Iris pigment epithelial cell (primary cell): ENCODE measurements at places on chromosomes 7 and 10.

DNA sequence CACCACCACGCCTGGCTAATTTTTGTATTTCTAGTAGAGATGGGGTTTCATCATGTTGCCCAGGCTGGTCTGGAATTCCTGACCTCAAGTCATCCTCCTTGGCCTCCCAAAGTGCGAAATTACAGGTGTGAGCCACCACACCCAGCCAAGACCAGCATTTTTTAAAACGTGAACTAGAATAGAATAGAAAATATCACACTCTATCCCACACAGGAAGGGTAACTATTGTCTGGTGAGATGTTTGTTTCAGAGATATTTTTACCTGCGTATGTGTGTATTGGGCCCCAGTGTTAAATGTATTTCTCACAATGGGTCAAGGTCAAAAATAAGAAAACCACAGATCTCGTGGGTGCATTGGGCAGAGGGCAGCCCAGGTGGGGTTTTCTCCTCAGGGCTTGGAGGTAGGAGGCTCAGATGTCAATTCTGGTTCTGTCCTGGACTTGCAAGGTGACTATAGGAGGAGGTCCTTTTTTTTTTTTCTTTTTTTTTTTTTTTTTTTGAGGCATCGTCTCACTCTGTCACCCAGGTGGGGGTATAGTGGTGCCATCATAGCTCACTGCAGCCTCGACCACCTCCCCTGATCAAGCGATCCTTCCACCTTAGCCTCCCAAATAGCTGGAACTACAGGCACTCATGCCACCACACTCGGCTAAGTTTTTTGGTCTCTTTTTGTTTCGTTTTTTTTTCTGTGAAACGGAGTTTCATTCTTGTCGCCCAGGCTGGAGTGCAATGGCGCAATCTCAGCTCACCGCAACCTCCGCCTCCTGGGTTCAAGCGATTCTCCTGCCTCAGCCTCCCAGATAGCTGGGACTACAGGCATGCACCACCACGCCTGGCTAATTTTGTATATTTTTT, 19.0 kb downstream of the SH2B2 start:
- DNase-seq, result no peak

DNA sequence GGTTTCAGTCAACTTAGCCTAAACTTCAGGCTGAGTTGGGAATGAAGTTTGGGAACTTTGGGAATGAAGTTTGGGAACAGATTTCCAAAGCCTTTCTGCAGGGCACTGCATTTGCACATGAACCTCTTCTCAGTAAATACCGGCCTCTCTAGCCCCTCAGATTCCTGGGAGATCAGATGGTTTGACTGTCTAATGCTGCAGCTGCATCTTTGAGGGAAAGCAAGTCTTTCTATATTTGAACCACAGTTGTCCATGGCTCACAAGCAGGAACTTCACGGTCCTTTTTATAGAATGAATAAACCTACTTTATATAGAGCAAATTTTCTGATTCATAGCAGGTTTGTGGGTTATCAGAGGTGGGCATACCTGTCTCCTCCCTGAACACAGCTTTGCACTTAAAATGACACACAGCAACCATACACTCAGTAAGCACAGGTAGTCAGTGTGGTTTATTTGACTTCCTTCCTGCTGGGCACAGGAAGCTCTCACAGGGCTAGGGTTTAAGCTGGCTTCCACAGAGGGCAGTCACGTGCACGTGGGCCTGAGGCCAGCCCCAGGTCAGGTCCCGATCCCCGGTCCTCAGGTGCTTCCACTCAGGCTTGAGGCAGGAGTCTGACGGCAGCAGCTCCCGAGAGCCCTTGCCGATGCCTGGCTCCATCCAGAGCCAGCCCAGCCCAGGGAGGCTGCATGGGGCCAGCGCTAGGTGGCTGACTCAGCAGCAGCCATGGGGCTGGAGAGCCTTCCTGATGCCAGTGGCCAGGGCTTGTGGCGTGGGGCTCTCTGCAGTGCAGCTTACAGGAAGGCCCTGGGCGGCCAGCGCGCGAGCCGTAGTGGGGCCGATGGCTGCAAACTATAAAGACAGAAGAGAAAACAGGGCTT, 12.8 kb upstream of the MMP21 start:
- no peak for DNase-seq

DNA sequence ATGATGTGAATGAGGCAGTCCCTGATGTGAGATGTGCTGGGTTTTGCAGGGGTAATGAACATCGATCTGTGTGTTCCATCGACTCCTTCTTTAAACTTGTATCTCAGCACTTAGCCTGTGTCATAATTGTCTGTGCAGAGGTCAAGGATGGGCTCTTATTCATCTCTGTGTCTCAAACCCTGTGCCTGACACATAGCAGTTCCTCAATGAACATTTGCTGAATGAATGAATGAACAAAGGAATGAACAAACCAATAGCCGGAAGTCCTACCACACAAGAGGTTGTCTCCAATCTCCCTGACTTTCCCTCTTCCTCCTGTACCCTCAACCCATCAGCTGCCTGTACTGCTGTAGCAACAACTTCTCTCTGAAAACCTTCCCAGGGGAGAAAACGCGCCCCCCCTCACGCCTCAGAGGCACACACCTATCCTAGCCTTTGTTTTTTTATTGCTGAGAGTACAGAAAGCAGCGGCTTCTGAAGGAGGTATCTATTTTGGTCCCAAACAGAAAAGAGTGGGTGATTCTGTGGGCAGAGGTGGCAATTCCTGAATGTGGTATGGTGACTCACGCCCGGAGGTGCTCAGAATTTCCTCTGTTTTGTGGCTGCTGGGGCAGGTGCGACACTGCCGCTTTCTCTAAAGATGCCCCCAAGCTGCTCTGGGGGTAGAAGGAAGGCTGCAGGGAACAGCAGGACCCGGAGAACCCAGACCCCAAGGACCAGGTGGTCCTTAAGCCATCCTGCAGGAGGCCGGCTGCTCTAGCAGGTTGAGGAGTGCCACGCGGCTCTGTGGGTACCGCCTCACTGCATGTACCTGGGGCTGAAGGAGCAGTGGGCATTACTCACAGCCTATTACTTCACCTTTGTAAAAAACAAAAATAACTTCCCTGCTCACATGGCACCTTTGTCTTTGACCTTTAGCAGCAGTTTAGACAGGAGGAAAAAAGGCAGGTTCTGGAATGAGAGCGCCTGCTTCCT, 9.6 kb downstream of the IL2RA start:
- DNase-seq, result no peak

GRCh38 chr7:132022188-132022587, 465.8 kb upstream of the PODXL start:
- DNase-seq, result no peak

GRCh38 chr10:86556933-86557649, 35.5 kb upstream of the WAPL start:
- DNase-seq, result no peak

DNA sequence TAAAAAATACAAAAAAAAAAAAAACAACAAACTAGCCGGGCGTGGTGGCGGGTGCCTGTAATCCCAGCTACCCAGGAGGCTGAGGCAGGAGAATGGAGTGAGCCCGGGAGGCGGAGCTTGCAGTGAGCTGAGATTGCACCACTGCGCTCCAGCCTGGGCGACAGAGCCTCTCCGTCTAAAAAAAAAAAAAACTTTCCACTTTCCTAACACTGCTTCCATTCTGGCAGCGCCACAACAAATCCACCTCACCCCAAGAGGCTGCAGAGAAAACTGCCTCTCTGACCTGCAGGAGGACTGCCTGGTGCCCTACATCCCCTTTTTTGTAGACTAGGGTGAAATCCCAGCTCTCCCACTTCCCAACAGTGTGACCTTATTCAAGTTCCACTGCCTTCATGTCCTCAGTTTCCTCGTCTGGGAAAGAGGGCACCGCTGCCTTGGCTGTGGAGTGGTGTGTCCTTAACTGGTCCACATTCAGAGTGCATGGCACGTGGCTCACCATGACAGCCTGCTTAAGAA, 2.6 kb upstream of the MBL2 start:
- no peak for DNase-seq

GRCh38 chr7:137160236-137160635, 183.3 kb downstream of the PTN start:
- DNase-seq, result peak; percentile 23

- no peak for DNase-seq
These were observed 19.4 kb downstream of the PFKFB3 start for GRCh38 chr10:6221971-6222751.

DNA sequence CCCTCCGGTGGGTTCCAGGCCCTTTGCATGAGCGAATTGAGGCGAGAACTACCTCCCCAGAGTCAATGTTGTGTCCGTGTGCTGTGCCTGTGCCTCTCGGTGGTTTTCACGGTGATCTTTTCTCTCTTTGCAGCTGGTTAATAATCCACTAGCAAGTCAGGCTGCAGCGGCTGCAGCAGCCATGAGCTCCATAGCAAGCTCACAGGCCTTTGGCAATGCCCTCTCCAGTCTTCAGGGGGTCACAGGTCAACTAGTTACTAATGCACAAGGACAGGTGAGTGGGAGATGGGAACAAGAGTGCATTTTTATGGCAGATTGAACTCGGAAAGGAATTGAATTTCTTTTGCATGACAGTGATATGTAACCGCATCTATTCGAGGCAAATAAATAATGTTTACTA, 159.7 kb upstream of the YAE1 start:
- DNase-seq, result no peak

DNA sequence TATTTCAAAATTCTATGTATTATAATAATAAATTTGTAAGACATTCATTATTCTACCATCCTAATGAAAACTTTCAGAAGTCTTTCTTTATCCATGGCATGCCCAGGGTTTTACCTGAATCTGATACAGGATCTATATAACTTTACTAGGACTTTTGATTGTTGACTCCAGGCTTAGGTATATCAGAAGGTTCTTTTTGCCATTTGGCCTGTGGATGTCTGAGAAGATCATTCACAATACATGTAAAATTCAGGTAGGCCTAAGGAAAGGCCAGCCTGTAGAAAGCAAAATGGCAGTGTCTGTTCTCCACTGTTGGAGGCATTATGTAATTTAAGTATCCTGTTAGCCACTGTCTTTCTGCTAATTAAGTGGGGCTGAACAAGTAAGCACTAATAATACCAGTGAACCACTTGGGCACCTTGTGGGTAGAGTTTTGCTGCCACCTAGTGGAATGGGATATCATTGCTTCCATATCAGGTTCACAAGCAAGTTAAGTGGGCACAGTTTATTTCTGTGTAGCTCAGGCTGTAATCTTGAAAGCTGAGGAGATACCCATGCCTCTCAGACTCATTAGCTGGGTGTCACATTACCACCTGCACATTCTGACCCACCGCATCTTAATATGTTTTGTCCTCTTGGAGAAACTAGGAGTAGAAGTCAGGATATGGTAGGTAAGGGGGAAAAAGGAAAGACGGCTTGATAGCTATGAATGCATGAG, 105.5 kb downstream of the SEPTIN7 start:
- DNase-seq, result peak; percentile 76

DNA sequence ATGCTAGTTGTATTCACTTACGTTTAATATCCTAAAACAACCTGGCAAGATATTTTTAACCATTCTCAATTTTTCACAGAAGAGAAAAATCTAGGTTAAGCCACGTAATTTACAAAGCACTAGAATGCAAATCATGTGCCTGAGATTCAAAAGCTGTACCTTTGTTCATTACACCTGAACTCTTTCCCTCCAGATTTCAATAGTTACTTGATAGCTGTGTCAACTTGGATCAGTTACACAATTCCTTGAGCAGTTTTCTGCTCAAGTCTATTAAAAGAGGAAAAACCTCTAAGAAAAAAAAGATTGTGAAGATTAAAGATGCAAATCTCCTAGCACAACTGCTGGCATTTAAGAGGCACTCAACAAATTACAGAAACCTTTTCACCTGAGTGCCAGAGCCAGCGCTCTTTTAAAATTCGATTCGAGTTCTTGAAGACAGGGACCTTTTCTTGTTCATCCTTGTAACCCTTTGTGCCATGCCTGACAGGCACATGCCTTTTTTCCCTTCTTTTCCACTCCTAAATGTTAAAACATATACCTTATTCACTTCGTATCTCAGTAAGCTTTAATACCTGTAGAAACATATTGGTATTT, 886 bp downstream of the NSUN6 start:
- DNase-seq, result no peak

DNA sequence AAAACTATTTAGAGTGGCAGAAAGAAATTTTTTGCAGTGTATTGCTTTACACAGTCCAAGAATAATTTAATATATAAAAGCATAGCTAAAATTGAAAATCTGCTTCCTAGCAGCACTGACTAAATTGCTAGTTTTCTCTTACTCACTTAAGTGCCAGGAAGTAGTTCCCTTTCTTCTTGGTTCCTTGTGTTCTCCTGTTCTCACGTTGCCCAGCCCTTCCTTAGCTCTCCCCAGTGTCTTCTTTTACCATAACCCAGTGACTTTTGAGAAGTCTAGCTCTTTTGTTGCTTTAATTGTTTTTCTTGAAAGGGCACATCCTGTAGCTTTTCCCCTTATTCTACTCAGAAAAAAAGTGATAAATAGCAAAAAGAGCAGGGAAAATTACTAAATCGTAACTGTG, 215.5 kb downstream of the THSD7A start:
- DNase-seq, result no peak

- no peak for DNase-seq
These were observed 33.3 kb upstream of the CAPZA2 start for GRCh38 chr7:116829041-116829440.

GRCh38 chr10:46268076-46268881, 18.5 kb upstream of the ANTXRL start:
- DNase-seq, result no peak

- DNase-seq, result no peak
These were observed 254.7 kb upstream of the NFE2L3 start for GRCh38 chr7:25897261-25897782.

DNA sequence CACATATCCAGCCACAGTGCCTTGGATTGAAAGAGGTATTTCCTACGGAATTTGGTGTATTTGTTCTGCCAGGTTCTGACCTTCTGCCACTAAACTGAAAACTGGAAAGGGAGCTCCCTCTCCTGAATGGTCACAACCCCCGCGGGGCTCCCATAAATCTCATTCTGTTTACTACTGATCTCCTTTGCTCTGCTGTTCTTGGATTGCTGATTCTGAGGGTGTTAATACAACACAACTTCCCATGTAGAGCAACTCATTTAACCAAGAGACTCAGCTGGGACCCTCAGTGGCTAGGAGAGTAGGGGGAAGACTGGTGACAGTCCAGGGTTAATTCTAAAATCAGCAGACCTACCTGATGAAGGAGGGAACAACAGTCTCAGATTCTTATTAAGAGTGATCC, 662.9 kb downstream of the INHBA start:
- DNase-seq, result no peak

- peak; percentile 57 for DNase-seq
These were observed 18.3 kb upstream of the RPEL1 start for GRCh38 chr10:103227416-103227815.

GRCh38 chr7:151590850-151591771, 71.4 kb upstream of the RHEB start:
- no peak for DNase-seq

- DNase-seq, result no peak
These were observed 36.3 kb upstream of the MINDY3 start for GRCh38 chr10:15896654-15897053.

DNA sequence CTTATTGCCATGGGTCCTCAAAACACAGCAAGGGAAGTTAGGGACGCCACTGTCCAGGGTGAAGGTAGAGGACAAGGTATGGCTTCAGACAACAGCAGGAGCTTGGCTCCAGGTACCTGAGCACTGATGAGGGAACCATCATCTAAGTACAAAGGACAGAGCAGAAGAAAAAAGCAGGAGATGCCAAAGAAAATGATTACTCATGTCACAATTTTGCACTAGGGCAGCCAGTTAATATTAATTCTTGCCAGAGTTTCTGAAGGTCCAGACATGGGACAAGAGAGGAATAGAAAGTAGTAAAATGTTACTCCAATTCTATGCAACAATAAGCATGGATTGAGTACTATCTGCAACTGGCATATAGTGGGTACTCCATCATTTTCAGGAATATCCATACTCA, 14.1 kb downstream of the PTN start:
- DNase-seq, result no peak
